ENCODE measurements at places on chromosomes 3 and 15. TPM values are rescaled to one million over a fixed set of nuclear protein-coding genes. Genes with fewer than 3 reads are reported as not detected.

Gene ZIC1
- 0.06 TPM for total RNA-seq

Gene MED12L
- 7.5 TPM for total RNA-seq

Gene ENTPD3
- 0.86 TPM for total RNA-seq

Gene GHRL
- total RNA-seq, result 2.2 TPM

Gene SETMAR
- total RNA-seq, result 21.9 TPM

Gene PPP2R3A
- 16.9 TPM for total RNA-seq

Gene CCDC54
- total RNA-seq, result not detected

Gene DCLK3
- total RNA-seq, result 0.12 TPM

Gene CPNE4
- total RNA-seq, result 0.20 TPM

Gene MUC4
- 0.14 TPM for total RNA-seq

Gene SSR3
- 152 TPM for total RNA-seq

Gene SPRED1
- total RNA-seq, result 37.8 TPM

Gene MST1R
- total RNA-seq, result 131 TPM

Gene TAGLN3
- total RNA-seq, result not detected

Gene TFDP2
- 106 TPM for total RNA-seq
